Hematopoietic multipotent progenitor cell treated with erythropoietin and hydrocortisone succinate and interleukin-3 and kit ligand, for 17 days (in vitro differentiated cells): ENCODE measurements at places on chromosomes 1 and 21.

- no peak for DNase-seq
These were observed 9.8 kb downstream of the PLEKHO1 start for GRCh38 chr1:150159550-150159949.

DNA sequence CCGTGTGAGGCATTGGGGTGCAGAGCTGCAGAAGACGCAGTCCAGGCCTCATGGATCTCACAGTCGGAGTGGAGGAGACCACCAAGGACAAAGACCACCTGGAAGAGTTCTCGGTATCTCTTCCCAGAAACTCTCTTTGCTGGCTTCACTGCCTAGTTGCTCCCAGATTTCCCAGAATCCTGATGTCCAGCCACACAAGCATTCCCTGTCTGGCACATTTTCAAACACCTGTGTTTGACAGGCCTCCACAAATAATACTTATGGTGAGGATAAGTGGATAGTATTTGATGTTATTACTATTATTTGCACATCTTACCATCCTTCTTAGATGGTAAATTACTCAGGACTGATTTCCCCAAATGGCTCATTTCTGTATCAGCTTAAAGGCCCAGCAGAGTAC is 27.7 kb upstream of the KANK4 start:
- no peak for DNase-seq

DNA sequence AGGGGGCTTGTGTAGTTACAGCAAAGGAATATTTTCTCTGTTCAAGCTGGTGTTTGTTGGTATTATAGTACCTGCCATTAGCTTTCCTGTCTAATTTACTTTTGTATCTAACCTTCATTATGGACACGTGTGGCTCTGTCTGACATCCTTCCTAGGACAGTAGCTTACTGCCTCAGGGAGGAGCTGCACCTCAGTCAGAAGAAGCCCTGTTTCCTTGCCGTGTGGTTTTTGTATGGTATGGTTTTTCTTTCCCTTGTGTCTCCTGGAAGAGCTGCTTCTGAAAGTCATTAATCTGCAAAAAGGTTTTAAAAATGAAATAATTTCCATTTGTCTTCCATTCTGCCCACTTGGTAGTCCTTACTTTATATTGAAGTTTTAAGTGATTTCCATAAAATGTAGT is 17.4 kb upstream of the CRB1 start:
- no peak for DNase-seq

GRCh38 chr1:224251741-224252146 is 68.7 kb downstream of the DEGS1 start:
- DNase-seq = no peak

DNA sequence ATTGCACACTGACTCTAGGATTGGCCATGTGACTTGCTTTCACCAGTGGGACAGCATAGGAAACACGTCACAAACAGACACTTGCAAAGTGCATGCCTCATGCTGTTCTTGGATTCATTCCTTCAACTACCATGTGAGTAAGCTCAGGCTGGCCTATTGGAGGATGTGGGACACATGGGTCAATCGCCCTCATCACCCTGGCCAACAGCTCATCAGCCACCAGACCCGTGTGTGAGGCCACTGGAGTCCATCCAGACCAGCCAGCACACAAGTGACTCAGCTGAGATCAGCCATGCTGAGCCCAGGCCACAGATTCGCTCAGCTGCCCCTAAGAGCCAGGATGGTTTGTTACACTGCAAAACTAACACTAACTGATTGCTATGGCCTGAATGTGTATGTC is 216.1 kb upstream of the GRIK3 start:
- DNase-seq = no peak

- DNase-seq = no peak
These were observed 62.5 kb upstream of the ARHGAP29 start for GRCh38 chr1:94299627-94300553.

DNA sequence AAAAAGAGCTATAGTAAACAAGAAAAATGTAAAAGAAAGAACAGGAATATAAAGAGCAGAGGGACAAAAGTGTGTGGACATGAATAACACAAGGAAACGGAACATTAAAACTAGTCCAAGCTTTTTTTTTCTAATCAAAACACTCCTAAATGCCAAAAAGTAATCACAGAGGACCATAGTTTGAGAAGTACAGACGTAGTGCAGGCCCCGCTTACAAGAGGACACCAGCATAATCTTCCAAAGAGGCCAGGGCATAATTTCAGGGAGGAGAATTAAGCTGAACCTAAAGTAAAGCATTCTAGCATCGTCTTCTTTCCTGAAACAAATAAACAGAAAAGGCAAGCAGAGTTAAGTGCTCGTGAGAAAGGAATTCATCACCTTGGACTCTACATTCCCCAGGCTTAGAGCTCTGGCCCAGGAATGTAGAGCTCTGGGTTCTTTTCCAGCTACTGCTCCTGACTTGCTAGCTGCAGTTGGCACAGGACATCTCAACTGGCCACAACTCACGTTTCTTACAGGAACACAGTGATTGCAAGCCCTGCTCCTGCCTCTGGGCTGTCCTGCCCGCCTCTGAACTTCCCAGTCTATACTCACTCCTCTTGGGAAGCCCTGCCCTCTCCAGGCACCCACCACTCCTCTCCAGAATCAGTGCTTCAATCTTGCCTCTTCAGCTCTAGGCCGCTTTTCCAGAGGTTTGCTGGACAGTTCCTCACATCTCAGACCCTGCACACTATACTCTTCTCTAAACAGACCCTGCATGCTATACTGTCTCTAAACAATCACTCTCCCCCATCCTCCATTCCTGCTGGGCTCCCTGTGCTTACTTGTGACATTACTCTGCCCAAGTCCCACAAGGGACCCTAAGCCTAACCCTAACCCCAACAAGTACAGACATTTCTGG is 9.8 kb downstream of the RGS8 start:
- no peak for DNase-seq

DNA sequence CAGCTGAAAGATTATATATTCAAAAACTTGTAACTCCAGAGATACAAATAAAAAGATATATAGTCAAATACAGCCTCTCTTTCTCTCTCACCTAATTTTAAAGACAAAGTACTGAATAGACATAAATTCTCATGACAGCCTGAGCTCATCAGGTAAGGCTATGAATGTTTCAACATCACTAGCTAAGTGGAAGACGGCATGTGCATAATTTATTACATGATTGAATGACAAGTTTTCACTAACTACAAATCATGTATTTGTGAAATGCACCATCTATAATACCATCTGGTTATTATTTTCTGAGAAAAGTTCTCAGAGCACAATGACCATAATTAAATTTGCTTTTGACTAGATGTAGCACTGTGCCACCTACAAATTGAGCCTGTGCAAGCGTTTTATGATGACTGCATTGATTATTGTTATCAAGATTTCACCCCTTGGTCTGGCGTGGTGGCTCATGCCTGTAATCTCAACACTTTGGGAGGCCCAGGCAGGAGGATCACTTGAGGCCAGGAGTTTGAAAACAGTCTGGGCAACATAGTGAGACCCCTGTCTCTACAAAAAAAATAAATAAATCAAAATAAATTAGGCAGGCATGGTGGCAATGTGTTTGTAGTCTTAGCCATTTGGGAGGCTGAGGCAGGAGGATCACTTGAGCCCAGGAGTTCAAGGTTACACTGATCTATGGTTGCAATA is 128.2 kb downstream of the APP start:
- no peak for DNase-seq

DNA sequence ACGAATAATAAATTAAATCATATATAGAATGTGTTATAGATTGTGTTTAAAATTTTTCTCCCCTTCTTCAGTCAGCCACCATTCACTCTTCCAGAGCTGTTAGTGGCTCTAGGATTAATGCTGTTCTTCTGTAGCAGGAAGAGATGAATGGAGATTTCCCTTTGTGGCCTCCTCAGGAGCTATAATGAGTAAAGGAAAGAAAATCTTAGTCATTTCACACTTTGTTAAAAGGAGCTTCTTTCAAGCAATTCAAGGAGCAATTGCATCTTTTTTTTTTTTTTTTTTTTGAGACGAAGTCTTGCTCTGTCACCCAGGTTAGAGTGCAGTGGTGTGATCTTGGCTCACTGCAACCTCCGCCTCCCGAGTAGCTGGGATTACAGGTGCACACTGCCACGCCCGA is 23.7 kb upstream of the TMCO2 start:
- no peak for DNase-seq

- no peak for DNase-seq
These were observed 24.7 kb upstream of the MYCL start for GRCh38 chr1:39926343-39926793.

DNA sequence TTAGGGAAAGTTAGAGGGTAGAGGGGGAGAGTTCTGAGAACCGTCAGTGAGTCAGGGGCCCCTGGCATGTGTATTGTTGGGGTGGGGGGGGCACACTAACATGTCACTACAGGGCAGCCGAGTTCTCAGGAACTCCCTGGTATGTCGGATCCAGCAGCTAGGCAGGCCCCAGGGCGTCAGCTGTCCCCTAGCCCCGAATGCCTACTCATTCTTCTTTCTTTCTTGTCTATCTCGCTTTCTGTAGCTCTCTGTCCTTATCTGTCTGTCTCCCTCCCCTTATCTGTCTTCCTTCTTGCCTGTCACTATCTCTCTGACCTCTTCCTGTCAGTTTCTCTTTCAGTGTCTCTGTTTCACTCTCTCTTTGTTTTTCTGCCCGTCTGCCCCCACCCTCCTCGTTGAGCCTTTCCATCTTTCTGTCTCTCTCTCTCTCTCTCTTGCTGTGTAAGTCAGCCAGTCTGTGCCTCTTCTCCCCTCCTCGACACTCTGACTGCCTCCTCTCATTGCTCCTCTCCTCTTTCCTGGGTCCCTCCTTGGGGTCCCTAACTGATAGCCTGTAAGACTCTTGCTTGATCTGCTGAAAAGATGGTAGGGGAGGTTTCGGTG is 2.4 kb downstream of the NTRK1 start:
- no peak for DNase-seq

GRCh38 chr1:184497959-184498723 is 111.3 kb downstream of the C1orf21 start:
- no peak for DNase-seq

DNA sequence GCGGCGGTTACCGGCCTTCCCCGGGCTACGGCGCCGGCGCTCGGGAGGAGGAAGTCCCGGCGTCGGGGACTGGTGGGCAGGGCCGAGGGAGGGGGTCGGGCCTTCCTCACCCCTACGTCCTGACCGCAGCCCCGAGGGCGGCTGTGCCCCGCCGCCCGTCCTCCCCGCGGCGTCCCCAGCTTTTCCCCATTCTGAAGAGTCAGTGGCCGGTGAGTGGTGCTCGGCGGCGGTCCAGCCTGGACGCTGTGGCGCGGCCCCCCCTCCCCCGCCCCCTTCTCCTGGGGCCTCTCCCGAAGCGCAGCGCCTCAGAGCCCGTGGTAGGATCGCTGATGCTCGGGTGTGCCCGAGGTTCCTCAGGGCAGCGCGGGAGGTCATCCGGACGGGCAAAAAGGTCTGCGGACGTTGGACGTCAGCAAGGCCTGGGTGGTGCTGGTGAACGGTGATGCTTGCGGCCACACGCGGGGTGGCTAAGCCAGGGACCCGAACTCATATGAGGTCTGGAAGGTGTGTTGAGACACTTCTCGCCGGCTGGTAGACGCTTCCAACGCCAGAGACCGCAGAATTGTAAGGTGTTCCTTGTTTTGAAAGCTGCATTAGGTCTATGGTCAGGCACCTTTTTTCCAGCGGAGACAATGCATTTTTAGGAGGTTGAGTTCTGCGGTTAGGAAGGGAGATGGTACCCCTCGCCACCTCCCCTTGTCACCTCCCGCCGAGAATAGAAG is 725 bp downstream of the SLC25A33 start:
- DNase-seq = peak; percentile 25

- DNase-seq = no peak
These were observed 29.4 kb upstream of the KCNJ15 start for GRCh38 chr21:38227401-38227800.

DNA sequence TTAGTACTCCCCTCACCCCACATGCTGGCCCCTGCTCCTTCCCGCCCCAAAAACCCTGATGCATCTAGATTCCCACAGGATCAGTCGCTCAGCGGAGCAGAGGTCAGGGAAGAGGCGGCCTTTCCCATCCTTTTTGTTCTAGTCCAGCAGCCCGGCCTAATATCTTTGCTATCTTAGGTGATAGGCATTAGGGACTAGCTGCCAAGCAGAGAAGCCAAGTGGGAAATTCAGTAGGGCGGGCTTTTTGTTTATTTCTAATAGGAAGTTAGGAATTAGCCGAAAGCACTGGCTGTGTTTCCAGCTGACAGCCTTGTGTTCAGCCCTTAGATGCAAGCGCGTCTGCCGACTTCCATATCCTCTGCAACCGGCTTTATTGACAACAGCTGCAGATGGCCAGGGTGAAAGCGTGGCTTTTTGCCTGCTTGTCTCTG is 59.0 kb upstream of the BCAR3 start:
- DNase-seq = no peak

GRCh38 chr1:57719274-57719673 is 295.4 kb upstream of the DAB1 start:
- no peak for DNase-seq

- DNase-seq = no peak
These were observed 348.2 kb downstream of the RWDD3 start for GRCh38 chr1:95582191-95582590.

- no peak for DNase-seq
These were observed 33.2 kb downstream of the KCTD3 start for GRCh38 chr1:215600258-215600792.

DNA sequence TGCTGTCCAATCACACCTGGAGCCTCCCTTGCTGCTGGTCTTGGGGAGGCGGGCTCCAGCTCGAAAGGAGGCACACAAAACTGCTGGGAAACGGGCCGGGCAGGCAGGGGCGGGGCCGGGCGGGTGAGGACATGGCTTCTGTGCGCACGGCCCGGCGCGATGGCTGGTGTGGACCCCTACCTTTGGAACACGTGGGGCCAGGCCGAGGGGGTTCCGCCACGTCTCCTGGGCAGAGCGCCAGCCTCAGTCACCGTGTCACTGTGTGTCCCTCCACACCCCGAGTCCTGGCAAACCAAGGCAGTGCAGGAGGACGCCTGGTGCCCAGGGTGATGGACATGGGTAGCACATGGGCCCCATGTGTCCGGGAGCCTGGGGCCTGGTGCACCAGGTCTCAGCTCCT is 42.0 kb upstream of the ADARB1 start:
- no peak for DNase-seq

DNA sequence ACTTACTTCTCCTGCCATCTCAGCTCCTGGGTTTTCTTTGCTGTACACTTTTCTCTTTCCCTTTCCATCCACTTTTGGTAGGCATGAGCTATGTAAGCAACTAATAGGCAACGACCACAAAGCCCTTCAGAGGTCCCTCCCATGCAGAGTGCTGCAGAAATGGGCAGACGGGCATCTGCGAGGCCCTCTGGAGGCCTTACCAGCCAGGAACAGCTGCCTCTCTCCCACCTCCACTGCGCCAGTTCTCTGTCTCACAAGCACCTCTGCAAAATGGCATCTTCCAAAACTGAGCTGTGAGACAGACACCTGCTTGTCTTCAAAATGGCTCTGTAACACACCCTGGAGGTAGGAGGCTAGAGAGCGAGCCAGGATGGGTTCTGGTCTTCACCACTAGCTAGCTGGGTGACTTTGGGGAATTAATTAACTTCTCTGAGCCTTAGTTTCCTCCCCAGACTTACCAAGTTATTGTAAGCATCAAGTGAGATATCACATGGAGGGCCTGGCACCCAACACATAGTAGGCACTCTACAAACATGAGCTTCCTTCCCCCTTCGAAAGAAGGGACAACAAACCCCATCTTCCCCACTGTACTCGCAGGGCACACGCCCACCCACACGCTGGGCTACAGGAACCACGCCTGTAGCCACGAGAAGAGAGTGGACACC is 62.0 kb downstream of the BCAR3 start:
- DNase-seq = peak; percentile 8

GRCh38 chr1:100441146-100441545 is 88.8 kb downstream of the CDC14A start:
- no peak for DNase-seq

GRCh38 chr1:212582291-212582690 is 26.3 kb upstream of the ATF3 start:
- DNase-seq = no peak
